Kidney capillary endothelial cell (primary cell): ENCODE measurements at places on chromosomes 7 and 10.

DNA sequence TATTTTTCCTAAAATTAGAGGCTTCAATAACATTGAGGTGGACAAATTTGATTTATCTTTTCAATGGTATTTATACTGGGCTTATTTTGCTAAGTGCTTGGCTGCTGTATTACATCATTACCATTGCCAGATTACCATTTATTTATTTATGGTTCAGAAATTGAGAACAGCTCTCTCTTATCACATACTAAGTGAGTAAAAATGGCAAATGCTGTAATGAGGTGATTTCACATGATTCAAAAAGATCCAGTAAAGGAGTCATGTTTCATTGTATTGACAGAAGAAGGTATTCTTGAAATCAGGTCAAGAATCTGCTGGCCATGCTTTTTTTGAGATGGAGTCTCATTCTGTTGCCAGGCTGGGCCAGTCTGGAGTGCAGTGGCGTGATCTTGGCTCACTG lies 322.6 kb downstream of the KIF20B start:
- no peak for DNase-seq

- DNase-seq, result no peak
Observed at GRCh38 chr7:53521638-53522184, 486.3 kb downstream of the POM121L12 start.

GRCh38 chr10:30986053-30986555 lies 45.6 kb downstream of the ZNF438 start:
- DNase-seq, result no peak

DNA sequence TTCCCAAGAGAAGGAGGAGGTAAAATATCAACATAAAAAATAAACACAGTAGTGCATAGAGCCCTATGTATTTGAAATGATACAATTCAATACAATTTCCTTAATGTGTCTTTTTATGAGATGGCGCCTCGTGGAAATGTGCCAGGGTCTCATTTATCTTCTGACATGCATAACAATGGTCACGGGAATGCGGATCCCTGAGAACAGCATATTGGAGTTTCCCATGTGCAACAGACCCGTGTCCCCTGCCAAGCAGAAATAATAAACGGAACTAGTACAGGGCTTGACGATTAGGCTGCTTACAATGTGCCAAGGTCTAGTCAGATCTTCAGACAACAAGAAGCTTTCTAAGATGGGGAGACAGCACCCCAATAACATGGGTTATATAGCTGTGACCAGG lies 217.9 kb downstream of the ARHGAP21 start:
- DNase-seq, result no peak

DNA sequence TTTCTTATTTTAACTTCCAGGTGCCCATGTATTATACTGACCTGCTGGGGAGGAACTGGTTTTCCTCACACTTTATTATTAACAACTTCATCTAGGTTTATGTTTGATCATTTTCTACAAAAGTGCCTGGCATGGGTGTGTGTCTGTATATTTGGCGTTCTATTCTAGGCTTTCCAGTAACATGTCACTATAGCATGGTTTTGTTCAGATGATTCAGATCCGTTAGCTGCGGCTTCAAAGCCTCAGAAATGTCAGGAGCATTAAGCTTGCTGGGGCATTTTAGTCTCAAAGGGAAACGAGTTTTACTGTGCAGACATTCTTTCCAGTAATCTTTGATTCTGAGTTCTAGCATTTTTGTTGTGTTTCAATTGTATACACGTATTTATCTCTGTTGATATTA lies 2.3 kb downstream of the INPP5A start:
- peak; percentile 68 for DNase-seq

GRCh38 chr7:44534087-44534486 lies 7.0 kb downstream of the NPC1L1 start:
- no peak for DNase-seq

GRCh38 chr10:12685261-12686058 lies 316.1 kb downstream of the CCDC3 start:
- no peak for DNase-seq

DNA sequence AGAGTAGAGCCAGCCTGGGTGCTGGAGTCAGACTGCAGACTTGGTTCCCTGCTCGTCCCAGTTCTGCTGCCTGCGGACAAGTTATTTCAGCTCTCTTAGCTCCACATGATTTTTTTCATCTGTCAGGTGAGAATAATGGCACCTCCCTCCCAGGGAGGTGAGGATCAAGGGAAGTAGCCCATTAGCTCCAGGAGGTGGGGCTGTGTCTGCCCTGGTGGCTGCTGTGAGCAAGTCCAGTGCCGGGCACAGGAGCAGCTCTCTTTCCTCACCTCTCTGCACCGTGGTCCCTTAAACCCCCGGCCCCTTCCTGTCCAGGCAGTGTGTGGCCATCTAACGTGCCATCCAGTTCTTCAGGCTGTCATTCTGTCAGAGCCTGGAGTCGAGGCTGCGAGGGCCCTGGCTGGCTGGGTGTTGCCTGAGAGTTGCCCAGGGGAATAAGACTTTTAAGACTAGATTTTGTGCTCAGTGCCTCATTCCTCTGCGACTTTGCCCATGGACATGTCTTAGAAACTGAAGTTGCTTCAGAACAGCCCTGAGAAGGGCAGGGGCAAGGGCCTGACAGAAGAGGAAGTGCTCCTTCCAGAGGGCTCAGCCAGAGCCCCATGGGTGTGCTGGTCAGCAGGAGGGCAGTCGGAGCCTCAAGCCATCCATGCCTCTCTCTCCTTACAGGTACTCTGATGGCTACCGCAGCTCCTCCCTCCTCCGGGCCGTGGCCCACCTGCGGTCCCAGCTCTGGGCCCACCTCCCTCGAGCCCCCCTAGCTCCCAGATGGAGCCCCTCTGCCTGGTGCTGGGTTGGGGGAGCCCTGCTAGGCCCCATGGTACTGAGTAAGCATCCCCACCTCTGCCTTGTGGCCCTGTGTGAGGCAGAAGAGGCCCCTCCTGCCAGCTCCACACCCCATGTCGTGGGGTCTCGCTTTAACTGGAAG lies 5.0 kb downstream of the ABCB8 start:
- no peak for DNase-seq

DNA sequence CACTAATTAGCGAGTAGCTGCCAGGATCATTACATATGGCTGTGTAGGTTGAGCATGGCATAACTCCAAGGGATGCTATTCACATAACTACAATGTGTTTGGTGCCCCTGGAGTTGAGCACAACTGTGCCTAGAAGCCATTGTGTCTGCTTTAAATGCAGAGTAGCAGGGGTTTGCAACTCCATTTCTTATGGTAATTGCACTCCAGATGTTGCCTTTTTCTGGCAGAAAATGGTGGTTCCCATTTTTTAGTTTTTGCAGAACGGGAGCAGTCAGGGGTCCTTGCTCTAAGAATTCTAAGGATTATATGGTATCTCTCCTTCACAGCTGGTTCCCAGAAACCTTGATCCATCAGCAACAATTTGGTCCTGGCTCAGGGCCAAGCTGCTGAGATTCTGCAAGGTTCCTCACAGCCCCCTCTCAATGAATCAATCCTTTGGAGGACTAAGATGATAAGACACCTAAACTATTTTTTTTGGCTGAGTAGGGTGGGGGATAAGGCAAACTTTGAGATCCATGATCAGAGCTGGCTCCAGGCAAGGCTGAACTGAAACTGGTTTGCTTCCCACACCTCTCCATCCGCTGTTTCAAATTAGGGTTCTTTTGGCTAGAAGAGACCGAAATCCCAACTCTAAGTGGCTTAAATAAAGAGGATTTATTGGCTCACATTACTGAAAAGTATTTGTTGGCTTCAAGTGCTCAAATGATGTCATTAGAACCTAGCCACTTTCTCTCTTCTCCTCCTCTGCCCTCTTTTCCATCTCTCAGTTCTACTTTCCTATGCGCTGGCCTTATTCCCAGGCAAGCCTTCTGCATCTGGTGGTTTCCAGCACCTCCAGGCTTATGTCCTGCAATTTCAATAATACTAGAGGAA lies 97.5 kb upstream of the CCDC6 start:
- no peak for DNase-seq

- no peak for DNase-seq
Observed at GRCh38 chr10:96172666-96173065, 42.6 kb downstream of the ZNF518A start.

DNA sequence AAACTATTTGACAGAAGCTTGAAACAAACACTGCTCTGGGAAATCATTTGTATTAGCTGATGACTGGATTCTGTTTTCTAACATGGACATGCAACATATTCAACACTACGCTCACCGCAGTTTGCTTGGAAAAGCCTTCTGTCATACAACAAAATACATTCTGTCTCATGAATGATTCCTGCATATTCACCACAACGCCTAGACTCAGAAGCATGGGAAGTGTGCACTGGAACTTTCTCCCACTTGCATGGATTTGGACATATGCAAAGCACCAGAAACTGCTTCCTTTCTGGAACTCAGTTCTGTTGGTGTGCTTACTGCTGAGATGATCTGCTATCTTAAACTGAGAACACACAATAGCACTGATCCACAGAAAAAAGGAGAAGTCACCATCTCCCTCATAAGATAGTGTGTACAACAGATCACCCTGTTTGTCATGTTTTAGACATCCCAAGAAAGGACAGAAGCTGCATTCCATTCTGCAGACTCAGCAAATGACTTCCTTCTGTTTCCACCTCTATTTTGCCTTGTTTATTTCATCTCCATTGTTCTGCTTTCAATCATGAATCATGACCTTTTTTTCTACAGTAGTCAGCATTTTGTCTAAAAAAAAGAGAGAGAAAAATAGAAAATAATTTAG lies 115.8 kb downstream of the HTR7 start:
- DNase-seq, result peak; percentile 60

- DNase-seq, result no peak
Observed at GRCh38 chr10:80488539-80489066, 34.5 kb downstream of the TSPAN14 start.

DNA sequence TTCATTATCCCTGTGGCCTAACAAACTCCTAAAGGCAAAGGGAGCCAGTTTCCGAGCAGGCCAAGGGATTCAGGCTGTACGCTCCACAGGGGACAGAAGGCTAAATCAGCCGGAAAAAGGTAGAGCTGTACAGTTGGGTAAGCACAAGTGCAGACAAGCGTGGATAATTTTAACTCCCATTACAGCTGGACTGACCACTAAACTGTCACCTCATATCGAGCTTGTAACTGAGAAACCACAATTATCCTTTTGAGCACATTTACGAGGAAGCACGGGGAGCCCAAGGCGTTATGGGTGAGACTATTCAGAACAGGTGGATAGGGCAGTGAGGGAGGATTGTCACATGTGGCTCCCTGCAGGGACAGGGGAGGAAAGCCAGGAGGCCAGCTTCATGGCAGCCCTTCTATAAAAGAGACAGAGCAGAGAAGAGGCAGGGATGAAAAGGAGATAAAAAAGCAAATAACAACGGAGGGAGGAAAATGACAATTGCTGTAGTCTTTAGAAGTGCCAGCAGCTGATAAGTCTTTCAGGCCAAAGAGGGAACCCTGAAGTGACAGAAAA lies 288.0 kb downstream of the FGFR2 start:
- DNase-seq, result no peak
